ENCODE measurements at places on chromosomes 12 and 14.

DNA sequence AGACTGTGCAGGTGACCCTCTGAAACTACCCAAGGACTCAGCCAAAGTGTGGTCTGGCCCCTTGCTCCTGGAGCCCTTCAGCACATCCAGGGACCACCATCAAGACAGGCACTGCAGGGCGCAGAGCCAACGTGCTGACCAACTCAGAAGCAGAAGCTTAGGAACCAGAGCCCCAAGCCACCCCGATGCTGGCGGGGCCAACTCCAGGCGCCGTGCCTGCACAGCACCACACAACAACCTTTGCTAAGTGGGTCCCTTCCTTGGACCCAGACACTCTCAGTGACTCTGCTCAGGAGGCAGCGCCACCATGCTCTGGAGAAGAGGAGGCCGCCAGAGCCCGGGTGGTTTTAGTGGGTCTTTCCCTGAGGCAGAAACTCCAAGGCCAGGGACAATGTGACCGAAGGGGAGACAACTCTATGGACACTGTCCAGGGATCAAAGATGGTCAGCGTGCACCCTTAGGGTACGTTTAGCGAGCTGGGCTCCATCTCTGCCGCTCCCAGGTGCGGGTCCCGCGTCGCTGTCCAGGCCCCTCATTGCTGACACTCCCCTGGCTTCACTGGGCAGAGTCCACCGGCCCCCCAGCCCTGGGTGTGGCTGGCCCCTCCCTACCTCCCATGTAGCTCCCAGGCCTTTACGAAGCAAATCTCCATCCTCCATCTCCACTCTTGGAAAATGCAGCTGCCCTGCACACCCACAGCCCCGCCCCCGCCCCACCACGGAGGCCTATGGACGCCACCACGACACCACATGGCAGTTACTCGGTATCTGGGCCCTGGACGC is 16.1 kb downstream of the CHGA start:
- no peak for DNase-seq

DNA sequence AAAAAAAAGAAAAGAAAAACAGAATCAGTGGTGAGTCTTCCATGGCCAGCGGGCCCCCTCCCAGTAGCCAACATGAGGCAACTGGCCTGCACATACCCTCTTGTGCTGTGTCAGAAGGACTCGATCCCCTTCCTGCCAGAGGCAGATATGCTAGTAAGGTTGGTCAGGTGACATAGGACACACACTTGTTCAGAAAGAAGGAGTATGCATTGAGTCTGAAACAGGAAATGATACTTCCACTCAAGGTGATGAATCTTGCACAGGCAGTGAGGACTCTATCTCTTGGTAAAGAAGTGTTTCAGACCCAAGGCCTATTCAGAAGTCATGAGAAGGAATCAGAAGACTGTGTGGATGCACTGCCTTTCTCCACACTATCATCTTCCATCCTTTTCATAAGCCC is 269.7 kb upstream of the FAR2 start:
- no peak for DNase-seq

- DNase-seq: no peak
Measured at GRCh38 chr14:90534091-90534837, 137.4 kb downstream of the CALM1 start.

DNA sequence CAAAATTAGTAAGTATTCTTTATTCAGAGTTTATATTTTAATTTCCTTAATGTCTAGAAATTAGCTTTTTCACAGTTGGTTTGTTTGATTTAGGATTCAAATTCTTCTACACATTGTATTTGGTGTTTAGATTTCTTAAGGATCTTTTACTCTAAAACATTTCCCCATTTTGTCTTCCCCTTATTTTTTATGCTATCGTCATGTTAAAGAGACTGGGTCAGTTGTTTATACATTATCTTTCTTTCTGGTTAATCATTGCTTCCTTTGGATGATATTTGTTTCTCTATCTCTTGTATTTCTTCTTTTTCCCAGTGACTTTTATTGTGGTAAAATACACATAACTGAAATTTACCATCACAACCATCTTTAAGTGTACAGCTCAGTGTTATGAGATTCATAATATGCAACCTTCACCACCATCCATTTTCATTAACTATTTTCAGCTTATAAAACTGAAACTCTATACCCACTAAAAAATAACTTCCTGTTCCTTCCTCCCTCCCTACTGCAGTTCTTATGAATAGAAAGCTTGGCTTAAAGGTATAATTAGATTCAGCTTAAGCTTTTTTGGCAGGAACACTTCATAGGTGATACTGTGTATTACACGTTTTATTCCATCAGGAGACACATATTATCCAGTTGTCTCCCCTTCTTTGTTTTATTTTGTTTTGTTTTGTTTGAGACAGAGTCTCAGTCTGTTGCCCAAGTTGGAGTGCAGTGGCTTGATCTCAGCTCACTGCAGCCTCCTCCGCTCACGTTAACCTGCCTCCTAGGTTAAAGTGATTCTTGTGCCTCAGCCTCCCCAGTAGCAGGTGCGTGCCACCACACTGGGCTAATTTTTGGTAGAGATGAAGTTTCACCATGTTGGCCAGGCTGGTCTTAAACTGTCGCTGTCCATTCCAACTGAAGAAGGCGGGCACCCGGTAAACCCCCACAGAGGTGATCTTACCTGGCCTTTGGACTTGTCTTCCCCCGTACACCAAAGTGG is 45.0 kb downstream of the NOPCHAP1 start:
- no peak for DNase-seq

DNA sequence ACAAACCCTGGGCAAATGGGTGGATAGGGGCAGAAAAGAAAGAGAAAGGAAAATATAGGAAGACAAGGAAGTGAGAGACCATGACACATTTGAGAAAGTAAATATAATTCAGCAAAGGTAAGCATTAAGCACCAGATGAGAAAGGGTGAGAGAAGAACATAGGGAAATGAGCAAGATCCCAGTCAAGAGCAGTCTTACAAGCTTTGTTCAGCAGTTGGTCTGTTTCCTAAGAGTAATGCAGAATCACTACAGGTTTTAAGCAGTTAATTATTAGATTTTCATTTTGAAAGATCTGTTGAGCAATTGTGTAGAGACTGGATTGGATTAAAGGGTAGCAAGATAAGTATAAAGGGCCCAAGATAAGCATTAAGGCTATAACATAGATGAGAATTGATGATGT is 146.3 kb downstream of the PLCZ1 start:
- no peak for DNase-seq

DNA sequence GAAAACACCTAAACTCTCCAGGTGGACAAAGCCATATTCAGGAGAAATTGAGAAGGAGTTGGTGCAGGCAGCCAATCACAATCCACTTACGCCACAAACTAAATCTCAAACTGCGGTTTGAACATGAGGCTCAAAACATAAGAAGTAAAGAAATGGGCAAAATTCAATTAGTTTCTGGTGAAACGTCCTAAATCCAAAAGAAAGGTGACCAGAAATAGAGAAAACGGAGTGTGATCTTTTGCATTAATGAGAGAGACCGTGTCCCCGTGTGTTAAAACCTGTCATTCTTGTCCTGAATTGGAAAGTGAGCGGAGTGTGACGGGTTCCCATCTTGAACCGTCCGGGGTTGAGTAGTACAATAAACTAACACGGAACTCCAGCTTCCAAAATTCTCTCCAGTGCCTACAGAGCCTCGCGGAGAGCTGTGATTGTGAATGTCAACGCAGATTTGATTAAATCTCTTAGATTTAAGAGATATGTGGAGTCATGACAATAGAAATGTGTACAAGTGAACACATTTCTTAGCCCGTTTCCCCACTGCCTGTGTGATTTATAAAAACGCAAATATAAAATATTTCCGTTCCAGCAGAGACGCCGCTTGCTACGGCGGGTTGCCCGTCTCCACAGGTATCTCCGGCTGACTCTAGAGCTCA is 595 bp upstream of the METAP2 start:
- DNase-seq: no peak

- no peak for DNase-seq
Measured at GRCh38 chr14:33349871-33350270, 411.2 kb downstream of the NPAS3 start.

DNA sequence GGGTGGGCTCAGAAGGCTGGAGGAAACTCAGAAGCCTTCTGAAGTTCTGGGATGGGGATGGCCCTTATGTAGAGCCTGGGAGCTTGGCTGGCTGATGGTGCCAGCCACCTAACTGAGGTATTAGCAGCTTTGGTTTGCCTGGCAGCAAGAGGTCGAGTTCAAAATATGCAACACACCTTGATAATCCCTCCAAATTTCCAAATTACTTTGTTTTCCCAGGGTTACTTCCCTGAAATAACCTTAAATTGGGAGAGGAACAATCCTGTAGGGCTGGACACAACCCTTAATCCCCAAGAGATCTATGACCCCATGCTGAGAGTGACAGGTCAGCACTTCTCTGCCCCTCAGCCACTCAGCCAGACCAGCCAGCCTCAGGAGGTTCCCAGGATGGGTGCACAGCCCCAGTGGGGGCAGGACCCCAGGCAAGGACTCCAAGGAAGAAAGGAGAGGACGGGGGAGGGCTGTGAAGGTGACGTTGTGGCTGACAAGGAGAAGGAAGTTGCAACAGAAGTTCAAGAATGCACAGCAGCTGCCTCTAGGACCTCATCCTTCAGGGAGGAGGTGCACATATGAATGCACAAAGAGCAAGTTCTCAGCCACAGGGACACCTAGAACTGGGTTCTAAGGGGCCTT is 18.6 kb upstream of the KRT77 start:
- no peak for DNase-seq

DNA sequence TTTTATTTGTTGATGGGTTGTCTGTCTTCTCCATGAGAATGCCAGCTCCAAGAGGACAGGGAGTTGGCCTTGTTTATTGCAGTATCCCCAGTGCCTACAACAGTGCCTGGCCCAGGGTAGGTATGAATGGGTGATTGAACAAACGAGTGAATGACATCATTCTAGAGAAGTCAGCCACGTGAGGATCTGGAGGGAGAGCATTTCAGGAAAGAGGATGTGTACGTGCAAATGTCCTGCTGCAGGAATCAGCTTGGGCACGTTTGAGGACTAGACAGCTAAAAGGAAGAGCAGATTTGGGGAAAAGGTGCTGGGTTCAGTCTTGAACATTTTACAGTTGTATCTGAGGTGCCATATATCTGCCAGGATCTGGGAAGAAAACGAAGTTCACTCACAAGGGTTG is 97.1 kb downstream of the PTPN11 start:
- no peak for DNase-seq

- DNase-seq: no peak
Measured at GRCh38 chr12:107818984-107819383, 44.5 kb downstream of the ASCL4 start.
